ENCODE measurements at places on chromosomes 7 and 10.

GRCh38 chr7:44122529-44122928, 819 bp downstream of the POLD2 start:
- DNase-seq: no peak

DNA sequence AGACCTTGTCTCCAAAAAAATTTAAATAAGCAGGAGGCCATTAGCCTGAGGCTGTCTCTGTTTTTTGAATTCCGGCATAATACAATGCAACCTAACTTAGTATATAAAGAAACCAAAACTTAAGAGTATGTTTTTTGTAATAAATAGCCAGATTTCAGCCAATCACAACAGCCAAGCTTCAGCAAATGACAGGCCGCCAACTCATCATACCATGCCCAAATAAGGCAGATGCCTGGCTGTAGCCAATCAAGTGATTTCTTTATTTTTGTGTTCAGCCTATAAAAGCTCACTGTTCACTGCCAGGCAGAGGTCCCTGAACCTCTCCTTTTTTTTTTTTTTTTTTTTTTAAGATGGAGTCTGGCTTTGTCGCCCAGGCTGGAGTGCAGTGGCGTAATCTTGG, 12.7 kb upstream of the PURB start:
- no peak for DNase-seq

- no peak for DNase-seq
Observed at GRCh38 chr7:21526007-21526406, 16.8 kb upstream of the DNAH11 start.

DNA sequence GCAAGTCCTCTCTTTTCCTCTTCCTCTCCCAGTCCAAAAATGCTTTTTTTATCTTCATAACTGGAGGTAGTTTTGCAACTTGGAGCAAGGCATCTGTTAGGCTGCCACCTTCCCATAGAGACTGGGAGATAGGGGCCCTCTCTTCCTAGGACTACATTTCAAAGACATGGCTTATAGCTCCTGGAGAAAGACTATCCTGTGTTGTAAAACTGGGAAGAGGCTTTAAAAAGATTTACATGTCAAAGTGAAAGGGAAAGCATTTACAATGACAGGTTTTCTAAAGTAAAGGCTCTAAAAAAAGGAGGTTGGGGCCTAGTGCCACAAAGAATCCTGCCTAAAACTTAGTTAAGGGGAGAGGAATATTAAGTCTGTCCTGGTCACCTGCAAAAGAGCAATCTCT, 82.2 kb upstream of the SEMA3E start:
- no peak for DNase-seq

DNA sequence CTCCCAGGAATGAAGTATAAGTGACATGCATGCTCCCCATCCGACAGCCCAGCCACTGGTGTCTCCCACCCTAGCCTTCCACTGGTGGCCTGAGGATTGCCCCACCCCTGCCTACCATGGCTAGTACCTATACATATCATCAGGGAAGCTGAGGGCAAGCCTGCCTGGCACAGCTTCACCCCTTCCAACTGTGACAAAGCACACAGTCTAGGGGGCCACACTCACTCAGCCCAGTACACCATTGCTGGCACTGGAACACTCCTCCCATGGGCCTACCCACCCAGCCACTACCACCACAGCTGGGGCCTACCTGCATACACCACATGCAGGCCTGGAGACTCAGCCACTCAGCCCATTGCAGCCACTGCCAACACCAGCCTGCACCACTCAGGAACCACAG, 393.1 kb upstream of the STEAP1 start:
- no peak for DNase-seq

GRCh38 chr10:79250259-79250658, 97.0 kb upstream of the PPIF start:
- no peak for DNase-seq

DNA sequence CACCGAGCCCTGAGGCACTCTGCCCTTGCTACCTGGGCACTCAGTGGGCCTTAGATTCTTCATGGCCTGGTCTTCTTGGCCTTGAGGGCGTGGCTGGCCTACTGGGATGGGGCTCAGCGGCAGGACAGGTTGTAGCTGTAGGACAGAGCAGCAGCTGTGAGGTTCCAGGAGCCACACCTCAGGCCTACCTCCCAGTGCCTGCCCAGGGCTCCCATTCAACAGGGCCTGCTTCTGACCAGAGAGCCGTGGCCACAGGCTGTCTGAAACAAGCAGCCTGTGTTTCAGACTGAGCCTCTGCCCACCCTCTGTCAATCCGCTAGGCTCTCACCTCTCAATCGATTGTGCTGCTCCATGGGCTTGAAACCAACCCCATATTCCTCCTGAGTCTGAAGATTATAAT, 928.0 kb upstream of the ZNF722 start:
- no peak for DNase-seq

DNA sequence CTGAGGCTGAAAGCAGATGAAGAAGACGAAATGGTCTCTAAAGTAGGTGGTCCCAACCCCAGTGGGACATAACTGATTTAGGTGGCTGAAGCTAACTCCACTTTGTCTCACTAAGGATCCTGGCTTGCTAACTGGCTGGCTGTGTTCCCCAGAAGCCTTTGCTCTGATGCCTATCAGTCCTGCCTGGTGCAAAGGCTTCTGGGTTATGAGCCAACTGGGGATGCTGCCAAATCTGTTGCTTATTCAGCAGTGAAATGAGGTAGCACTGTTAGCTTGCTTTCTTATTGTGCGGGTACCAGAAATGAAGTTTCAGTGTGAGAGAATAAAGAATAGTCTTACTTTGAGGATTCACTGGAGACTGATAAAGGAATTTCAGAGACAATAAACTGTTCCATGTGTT, 18.1 kb downstream of the PRKG1 start:
- no peak for DNase-seq

- DNase-seq: no peak
Observed at GRCh38 chr10:70680899-70681730, 8.8 kb downstream of the ADAMTS14 start.

GRCh38 chr7:5636446-5636835, 145.0 kb downstream of the RNF216 start:
- DNase-seq: no peak

- peak; percentile 13 for DNase-seq
Observed at GRCh38 chr7:131692131-131692960, 135.9 kb upstream of the PODXL start.

DNA sequence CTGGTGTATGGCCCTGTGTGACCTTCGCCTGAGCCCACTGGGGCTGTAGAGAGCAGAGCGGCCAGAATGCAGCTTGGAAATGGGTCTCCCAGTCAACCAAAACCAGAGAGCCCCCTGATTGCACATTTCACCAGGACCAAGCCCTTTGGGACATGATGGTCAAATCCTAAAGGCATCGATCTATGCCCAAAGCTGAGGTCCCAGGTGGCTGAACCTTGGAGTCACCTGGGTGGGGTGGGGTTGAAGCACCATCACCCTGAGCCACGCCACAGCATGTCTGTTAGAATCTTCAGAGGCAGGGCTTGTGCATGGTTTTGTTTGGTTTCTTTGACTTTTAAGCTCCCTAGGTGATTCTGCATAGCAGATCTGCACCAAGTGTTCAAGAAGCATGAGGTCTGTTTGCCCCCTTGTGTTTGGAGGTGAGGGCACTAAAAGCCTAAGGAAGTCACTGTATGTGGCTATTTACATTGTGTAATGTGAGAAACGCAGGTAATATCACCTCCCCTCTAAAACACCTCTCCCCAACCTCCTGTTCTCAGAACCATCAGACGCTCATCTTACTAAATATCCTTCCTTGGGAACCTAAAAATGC, 9.6 kb downstream of the PKD1L1 start:
- no peak for DNase-seq
